ENCODE measurements at places on chromosomes 2 and 18.

- no peak for DNase-seq
Observed at GRCh38 chr2:139142252-139142880, 362.2 kb upstream of the NXPH2 start.

- DNase-seq = no peak
Observed at GRCh38 chr2:151408788-151409600, 708 bp upstream of the RIF1 start.

- DNase-seq = no peak
Observed at GRCh38 chr2:11621410-11621809, 48.6 kb downstream of the NTSR2 start.

DNA sequence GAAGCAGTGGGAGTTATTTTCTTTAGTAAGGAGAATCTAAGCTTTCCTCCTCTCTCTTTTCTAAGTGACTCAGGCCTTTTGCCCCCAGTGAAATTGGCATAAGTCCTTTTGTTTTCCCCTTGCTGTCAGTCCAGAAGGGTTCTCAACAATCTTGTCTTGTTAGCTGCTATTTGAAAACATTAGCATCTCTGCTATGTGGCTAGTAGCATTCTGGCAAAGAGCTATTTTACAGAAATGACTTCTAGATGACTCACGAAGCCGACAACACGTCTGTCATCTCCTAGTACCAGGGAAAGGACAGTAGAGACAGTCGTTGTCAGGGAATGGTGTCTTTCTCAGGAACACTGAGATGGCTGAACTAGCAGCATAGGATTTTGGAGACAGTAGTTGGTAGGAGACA is 14.7 kb downstream of the SMARCAL1 start:
- DNase-seq = no peak

DNA sequence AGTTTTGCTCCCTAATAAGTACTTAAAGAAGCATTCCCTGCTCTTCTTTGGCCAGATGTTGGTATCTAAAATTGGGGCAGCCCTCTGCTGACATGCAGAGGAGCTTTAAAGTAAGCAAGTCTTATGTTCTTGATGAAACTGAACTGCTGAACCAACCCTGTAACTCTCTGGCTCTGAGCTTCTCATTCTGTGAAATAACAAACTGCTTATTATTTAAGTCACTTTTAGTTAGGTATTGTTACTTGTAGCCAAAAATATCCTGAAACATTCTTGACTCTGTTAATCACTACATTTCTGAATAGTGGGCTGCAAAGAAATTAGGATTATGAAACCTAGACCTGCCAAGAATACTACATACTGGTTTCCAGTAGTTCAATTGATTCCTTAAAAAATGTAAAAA is 15.5 kb downstream of the PPP3R1 start:
- no peak for DNase-seq

- DNase-seq = no peak
Observed at GRCh38 chr2:101179982-101180381, 28.8 kb upstream of the TBC1D8 start.
